NCI-H1092 (cell line): ENCODE measurements at places on chromosomes 16 and 17.
A peak's percentile ranks its signal among the peaks of the same experiment; 100 is the strongest.

DNA sequence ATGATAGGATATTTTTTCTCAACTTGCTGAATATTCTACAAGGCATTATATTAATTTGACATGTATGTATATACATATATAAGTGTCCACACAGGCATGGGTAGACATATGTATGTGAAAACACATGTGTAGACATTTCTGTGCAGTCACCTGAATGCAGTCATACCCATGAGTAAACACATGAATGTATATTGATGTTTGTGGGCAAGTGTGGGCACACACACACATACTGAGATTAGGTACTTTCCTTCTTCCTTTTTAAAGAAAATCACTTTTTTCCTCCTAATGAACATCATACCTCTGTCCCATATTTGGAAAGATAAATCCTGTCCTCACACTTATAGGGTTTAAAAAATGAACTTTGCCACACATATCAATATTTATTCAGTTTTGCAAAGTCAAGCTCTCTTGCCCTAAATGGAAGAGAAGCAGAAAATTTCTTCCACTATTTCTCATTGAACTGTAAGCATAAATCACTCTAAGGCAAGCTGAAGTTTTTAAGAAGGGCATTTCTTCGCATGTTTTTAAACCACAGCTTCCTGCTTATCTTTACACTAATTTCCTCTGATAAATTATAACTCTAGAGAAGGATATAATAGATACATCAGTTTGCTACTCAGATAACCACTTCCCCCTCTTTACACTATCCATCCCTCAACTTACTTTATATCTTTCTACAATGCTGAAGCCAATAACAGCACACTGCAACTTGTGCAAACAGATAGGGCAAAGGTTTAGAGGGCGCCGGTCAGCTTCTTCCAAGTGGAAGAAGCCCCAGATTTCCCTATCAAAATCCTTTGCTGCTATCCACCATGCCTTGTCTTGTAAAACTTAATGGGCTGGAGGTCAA lies 49.6 kb upstream of the LRRC37A3 start:
- no peak for DNase-seq

- DNase-seq: no peak
These were observed 2.1 kb downstream of the RFNG start for GRCh38 chr17:82049521-82049971.

- no peak for DNase-seq
These were observed 9.6 kb upstream of the UQCRC2 start for GRCh38 chr16:21943571-21943970.

GRCh38 chr16:21619765-21620425 lies 20.5 kb downstream of the METTL9 start:
- DNase-seq: no peak

- no peak for DNase-seq
These were observed 8.1 kb downstream of the MEIOB start for GRCh38 chr16:1863681-1864460.

GRCh38 chr17:9071016-9071415 lies 49.7 kb downstream of the NTN1 start:
- no peak for DNase-seq

DNA sequence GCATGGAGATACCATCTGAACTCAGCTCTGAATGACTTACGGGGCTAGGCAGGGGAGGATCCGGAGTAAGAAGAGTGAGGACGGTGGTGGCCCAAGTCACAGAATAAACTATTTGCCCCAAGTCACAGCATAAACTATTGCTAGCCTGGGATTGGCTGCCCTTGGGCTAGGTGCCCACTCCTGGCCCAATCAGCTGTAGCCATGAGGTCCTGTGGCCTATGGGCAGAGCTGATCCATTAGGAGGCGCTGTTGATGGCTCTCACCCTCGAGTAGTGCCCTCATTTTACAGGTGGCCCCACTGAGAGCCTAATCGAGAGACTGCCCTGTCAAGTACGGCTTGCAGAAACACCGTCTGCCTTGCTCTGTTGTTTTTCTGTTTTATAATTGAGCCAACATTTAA lies 62.3 kb upstream of the ZNF423 start:
- DNase-seq: no peak

GRCh38 chr17:67582673-67583081 lies 135.1 kb upstream of the NOL11 start:
- DNase-seq: peak; percentile 94

DNA sequence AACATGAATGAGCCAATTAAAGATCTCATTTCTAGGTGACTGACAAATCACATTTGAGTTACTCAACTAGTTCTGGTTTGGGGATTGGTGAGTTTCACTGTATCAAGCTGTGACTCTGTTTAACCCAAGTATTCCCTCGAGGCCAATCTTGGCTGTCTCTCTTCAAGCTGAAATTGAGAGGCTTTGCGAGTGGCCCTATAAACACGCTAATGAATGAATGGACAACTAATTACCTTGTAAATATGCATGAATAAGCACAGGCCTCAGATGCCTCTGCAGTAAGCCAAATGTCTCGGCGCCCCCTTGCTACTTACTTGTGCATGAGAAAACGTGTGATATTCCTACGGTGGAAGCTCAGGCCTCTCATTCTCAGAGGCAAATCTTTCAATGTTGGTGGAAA lies 450.3 kb upstream of the PSMD7 start:
- no peak for DNase-seq

GRCh38 chr16:82062645-82063058 lies 27.6 kb downstream of the HSD17B2 start:
- no peak for DNase-seq

- DNase-seq: no peak
These were observed 64.1 kb downstream of the SLC5A11 start for GRCh38 chr16:24909856-24910255.

GRCh38 chr17:76304226-76305134 lies 3.6 kb downstream of the QRICH2 start:
- DNase-seq: no peak

- no peak for DNase-seq
These were observed 4.5 kb upstream of the DDX19B start for GRCh38 chr16:70294385-70295025.

DNA sequence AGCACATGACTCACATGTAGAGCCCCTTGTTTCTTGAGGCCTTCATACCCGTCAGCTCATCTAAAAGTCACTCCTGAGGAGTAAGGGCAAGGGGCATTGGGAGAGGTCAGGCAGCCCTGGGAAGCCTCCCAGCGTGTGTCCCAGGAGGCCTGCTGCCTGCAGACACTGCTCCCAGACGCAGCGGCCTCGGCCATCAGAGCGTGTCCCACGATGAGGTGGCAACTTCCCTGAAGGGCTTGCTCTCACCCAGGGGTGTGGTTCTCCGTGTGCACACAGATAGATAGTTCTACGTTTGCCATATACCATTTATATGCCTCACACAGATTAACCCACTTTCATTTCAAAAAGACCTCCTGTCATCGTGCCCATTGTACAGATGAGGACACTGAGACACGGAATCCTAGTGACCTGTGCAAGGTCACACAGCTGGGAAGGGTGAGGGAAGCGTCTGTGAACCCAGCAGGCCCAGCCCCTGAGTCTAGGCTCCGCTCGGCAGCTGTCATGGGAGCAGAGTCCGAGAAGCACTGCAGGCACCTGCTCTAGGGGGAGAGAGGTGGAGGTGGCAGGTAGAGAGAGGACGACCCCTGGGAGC lies 8.3 kb downstream of the TUBB3 start:
- no peak for DNase-seq

GRCh38 chr17:19744492-19744891 lies 3.6 kb downstream of the ALDH3A1 start:
- no peak for DNase-seq

DNA sequence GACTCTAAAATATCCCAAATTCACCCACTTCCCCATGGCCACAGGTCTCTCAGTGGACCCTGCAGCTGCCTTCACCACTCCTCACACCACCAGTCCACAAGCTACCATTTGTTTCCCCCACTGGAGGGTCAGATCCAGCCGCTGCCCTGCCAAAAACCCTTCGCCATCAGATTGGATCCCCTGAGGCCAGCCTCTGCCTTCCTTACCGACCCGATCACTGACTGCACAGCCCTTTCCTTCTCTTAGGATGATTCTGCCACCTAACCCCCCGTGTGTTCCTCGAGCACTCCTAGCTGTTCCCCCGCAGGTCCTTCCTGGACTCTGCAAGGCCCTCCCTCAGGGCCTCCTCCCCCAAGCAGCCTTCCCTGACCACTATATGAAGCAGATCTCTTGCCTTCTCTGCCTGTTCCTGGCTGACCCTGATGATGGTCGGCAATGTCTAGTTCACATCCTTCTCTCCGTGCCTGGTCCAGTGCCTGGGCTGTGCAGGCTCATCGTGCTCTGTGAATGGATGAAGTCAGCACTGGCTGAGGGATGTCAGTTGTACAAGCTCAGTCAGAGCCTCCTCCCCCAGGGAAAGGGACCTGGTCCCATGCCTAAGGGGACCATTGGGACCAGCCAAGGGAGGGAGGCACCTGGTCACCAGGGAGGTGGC lies 46.0 kb downstream of the CPNE2 start:
- no peak for DNase-seq

- DNase-seq: no peak
These were observed 63.1 kb upstream of the BCO1 start for GRCh38 chr16:81175325-81175891.

- no peak for DNase-seq
These were observed 52.9 kb upstream of the KCNJ16 start for GRCh38 chr17:70022175-70022574.

GRCh38 chr17:12627781-12628451 lies 37.8 kb upstream of the MYOCD start:
- no peak for DNase-seq

DNA sequence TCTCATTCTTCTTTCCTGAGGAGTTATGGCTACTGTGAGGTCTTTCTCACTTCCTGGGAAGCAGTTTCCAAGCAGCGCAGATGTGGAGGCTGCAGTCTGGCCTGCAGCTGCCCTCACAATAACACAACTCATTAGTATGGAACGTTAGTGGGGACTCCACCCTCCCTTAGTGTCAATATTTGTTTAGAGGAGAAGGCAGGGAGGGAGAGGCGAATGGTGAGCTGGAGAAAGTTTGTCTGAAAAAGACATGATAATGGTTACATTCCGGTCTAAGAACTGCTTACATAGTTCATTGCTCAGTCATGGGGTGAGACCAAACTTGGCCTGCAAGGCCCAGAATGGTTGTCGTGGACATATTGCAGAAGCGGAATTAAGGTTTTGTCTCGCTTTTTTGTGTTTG lies 170.2 kb downstream of the HS3ST3B1 start:
- no peak for DNase-seq

GRCh38 chr17:11264183-11264871 lies 23.3 kb downstream of the SHISA6 start:
- DNase-seq: no peak

DNA sequence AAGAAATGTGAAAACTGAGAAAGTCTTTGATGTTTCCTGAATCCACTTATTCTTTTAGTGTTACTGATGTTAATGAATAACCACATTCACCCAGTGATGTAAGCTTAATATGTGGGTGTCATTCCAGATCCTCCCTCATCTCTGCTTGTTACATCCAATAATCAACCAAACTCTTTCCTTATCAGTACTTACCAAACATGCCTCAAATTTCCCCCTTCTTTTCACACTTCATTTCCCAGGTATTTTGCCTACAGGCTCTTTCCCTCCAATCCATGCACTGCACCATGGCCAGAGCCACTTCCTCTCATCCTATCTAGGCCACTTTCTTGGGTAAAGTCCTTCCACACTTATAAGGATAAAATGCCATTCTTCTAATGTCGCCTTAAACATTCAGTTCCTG lies 451.5 kb downstream of the NPIPA7 start:
- no peak for DNase-seq

DNA sequence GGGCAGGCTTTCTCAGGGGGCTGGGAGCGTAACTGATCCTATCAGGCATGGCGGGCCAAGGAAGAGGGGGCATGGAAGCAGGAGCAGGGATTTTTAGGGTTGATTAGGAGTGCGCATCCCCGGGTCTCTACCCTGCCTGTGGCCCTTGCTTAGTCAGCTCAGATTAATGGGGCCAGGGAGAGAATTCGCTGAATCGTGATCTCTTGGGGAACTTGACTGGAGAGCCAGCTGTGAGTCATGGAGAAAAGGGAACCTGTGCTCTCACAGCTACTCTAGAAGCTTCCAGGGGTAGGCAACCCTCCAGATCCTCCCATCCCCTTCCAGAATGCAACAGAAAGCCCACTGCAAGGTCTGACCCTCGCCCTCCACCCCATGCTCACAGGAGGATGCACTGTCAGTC lies 3.6 kb downstream of the FOXN1 start:
- DNase-seq: no peak

DNA sequence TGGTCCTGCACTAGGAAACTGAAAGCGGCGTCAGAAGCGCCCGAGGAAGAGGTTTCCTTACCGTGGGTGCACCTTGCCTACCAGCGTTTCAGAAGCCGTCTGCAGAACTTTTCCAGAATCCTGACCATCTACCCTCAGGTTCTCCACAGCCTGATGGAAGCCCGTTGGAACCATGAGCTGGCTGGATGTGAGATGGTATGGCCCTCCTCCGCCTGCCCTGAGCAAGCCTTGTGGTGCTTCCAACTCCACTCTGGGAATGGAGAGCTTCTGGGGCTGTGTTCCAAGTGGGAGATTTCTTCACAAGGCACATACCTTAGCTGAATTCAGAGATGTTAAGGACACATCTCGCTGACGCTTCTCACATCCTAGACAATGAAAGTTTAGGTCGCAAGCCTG lies 51.8 kb upstream of the ENDOV start:
- no peak for DNase-seq

GRCh38 chr16:81882559-81882958 lies 103.5 kb downstream of the PLCG2 start:
- no peak for DNase-seq
